Stimulated activated naive B cell treated with anti-CD40 and anti-IgM and Interleukin-4, amounts not matched to agents 10 μg/mL and 1 μg/mL and 100 μg/mL, for 72 hours (primary cell): ENCODE measurements at places on chromosomes 5 and 9.

GRCh38 chr9:115142517-115143270 lies 24.7 kb upstream of the TNC start:
- no peak for DNase-seq

GRCh38 chr5:155052532-155052931 lies 39.0 kb downstream of the KIF4B start:
- DNase-seq, result no peak

GRCh38 chr5:16669776-16670175 lies 53.0 kb upstream of the RETREG1 start:
- DNase-seq, result no peak

DNA sequence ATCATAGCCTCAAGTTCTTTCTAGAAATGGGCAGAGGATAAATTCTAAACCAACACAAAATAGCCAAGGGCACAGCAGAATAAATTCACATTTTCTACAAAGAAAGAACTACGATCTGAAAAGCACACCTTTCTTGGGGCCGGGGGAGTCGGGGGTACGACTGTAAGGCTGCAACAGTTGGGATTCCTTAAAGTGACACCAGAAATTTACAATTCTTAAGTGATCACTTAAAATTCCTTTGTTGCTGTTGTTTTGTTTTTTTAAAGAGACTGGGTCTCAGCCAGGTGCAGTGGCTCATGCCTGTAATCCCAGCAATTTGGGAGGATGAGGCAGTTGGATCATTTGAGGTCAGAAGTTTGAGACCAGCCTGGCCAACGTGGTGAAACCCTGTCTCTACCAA lies 95.8 kb downstream of the CDK5RAP2 start:
- DNase-seq, result no peak

GRCh38 chr9:106867286-106867685 lies 4.3 kb downstream of the ZNF462 start:
- DNase-seq, result no peak

- no peak for DNase-seq
Observed at GRCh38 chr5:149883550-149883949, 61.0 kb downstream of the PDE6A start.

DNA sequence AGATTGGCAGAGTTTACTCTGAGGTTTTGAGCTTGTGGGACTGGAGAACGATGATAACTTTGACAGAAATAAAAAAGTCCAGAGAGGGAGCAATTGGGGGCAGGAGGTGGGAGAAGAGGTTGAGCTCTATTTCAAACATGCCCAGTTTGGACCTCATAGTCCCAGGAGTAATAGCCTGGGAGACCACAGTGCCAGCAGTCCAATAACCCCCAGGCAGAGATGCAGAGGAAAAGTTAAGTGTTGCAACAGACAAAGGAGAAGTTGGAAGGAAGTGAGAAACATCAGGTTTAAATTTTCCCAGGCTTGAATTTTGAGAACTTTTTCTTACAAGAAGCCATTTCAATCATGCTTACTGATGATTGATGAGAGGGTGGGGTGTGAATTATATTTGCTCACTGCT lies 117.0 kb upstream of the GHR start:
- no peak for DNase-seq

GRCh38 chr5:137218471-137218870 lies 280.7 kb downstream of the SPOCK1 start:
- DNase-seq, result no peak

DNA sequence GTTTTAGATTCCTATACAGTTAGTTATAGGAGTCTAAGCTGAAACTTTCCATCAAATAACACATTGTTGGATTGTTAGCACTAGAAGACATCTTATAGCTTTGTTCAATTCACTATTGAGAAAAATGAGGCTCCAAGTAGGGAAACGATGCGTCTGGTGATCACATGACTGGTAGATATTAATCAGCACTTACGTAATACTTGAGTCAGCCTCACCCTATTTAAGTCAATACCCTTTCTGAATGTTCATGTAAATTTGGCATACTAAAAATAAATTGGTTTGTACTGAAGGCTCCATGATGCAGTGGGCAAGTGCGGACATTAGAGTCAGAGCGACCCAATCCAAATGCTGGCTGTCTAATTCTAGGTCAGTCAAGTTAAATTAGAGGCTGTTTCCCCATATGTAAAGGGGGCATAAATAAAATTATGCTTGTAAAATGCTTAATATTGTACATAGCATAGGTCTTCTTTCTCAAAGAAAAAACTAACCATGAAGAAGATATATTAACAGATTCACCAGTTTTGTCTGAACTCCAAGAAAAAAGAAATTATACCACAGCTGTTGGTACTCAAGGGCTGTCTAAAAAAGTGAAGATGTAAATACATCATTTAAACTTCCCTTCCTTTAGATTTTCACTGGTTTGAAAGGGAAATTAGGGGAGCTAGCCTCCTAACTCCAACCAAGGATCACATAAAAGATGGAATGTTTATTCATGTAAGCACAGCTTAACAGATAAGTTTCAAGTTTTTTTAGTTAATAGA lies 406.6 kb upstream of the TLE4 start:
- no peak for DNase-seq

DNA sequence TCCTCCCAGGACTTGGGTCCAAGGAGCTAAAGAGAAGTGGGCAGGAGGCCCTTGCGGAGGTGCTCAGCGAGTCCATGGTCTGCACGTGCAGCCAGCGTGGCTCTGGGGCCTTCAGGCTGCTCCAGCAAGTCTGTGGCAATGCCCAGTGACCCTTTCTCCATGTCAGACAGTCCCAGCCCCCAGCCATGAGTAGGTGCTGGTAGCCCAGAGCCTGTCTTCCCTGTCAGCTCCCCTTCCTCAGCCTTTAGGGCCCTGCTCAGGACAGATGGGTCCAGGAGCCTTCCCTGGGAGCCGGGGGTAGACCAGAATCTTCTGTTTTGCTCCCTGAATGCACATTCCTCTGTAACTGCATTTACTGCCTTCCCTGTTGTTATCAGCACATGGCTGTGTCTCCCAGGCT lies 147.2 kb upstream of the IRX2 start:
- DNase-seq, result no peak

- DNase-seq, result no peak
Observed at GRCh38 chr9:75988663-75989062, 98.2 kb downstream of the PCSK5 start.

DNA sequence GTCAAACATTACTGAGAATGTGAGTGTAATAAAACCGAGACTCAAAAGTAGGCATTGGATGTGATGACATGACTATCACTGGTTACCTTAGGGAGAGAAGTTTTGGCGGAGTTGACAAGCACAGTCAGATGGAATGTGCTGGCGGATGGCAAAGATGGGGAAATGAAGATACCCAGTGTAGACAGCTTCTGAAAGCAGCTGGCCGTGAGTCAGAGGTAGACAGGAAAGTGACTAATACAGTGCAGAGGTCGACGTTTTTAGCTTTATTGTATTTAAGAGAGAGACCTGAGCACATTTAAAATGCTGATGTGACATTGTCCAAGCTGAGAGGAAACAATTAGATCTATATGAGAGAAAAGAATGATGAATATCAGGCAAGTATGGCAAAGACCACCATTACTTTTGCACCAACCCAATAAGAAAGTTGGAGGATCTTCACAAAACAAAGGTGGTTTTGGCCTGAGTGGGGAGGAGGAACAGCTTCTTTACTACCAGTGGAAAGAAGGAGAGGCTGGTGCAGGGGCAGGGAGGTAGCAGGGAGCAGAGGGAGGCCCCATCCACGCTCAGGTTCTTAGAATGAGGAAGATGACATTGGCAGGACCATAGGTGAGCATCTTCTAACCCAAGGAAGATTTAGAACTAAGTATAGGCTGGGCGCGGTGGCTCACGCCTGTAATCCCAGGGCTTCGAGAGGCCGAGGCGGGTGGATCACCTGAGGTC lies 36.7 kb upstream of the KCNIP1 start:
- DNase-seq, result no peak

GRCh38 chr9:96751815-96752214 lies 26.1 kb downstream of the ZNF510 start:
- no peak for DNase-seq

GRCh38 chr9:87464110-87464991 lies 33.3 kb upstream of the DAPK1 start:
- DNase-seq, result no peak

GRCh38 chr9:81393985-81394811 lies 295.1 kb downstream of the TLE1 start:
- DNase-seq, result no peak

DNA sequence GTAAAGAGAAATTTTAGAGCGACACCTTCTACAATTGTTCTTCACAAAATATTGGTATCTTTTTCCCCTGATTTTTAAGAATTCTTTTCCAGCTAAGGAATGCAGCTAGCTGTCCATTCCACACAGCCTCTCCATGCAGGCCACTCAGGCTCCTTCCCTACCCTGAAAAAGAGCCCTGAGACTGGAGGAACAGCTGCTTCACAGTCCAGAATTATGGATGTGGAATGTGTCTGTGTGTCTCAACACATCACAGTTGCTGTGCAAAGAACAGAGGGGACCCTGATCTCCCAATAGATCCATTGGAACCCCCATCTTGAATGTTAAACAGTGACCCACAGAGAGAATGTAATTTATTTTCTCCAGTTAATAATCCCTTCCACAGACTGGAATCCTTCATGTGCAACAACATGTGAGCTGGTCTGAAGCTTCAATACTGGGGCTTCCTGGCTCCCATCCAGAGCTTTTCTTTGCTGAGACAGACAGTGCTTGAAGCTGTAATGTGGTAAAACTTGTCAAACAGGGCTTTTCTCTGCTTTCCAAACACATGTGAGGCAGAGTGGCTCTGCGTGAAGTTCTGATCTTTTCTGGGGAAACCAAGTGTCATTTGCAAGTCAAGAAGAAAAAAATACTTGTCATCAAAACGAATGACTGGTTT lies 53.3 kb upstream of the SMC5 start:
- no peak for DNase-seq

DNA sequence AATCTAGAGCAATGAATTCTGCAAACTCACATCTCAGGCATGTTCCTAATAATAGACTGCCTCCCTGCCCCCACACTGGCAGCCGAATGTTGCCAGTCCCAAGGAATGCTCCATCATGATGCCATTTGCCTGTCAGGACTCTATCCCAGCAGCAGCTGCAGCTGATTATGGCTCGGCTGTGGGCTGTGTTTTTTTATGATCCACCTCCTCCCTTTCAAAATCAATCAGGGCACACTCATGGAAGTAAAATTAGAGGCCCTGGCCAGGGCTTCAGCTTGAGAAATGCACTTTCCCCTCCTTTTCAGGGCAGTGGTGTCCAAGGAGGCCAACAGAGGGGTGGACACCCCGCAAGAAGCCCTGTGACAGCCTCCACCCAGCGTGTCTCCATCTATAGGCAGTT lies 176.7 kb upstream of the S1PR3 start:
- DNase-seq, result no peak

GRCh38 chr5:5499442-5499841 lies 77.0 kb downstream of the ICE1 start:
- no peak for DNase-seq

DNA sequence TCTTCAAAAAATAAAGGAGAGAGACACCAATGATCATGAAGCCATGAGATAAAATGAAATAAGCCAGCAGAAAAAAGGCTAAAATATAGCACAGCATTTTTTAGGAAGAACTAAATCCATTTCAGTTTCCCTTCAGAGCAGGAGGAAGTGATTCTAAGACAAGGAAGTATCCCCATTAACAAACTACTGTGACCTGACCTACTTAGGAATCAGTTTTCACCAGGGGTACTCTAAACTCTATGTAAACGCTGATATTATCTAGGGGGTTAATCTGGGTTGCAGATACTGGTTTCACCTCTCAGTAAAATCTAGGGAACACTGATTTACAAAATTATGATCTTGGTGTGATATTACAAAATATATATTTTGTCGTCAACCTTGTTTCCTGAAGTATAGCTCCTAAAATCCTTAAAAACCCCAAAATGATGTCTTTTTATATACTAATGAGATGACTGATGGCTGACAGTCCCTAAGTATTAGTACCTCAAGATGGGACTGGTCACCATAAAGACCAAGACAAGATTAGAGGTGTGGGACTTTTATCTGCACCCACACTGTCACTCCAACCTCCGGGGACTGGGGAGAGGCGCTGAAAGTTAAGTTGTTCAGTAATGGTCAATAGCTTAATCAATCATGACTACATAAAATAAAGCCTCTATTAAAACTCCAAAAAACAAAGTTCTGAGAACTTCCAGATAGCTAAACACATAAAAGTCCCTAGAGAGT lies 2.9 kb upstream of the FNBP1 start:
- DNase-seq, result no peak

- DNase-seq, result no peak
Observed at GRCh38 chr9:134364391-134365114, 38.3 kb downstream of the RXRA start.

GRCh38 chr5:127834554-127834953 lies 131.4 kb downstream of the CCDC192 start:
- DNase-seq, result no peak

DNA sequence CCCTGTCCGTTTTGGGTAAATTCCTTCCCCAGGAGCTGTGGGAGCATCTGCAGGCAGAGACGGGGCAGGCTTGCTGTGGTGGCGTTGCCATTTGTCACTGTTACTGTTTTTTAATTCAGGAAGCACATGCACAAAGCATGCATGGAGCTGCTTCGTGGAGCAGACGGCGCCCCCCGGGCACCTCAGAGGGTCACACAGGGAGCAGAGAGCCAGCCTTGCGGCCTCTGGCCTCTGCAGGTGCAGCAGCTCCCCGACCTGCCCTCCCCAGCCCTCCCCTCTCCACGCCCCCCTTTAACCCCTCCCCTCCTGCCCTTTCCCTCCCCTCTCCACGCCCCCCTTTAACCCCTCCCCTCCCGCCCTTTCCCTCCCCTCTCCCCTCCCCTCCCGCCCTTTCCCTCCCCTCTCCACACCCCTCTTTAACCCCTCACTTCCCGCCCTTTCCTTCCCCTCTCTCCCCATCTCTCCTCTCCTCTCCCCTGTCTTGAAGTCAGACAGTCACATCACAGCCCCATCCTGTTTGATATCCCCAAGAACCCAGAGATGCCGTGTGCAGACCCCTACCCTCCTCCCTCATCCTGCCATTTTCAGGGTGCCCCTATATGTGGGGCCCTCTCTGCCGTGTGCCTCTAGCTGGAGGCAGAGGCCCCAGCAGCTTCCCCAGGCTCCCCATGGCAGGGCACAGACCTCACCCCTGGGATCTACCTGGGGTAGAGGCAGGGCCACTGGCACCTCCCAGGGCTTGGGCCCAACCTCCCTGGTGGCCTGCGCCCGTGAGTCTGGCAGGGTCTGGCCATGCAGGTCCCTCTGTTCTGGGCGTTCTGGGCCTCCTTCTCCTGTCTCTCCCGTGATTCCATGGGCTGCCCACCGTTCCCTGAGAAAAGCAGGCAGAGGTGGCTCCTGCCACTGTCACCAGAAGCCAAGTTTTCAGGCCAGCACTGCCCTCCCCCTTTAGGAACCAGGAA lies 29.6 kb upstream of the UBAC1 start:
- DNase-seq, result no peak

GRCh38 chr5:117713585-117714198 lies 1139.1 kb upstream of the SEMA6A start:
- DNase-seq, result no peak
